Endothelial cell of umbilical vein (primary cell): ENCODE measurements at places on chromosomes 5 and 9. TPM values are rescaled to one million over a fixed set of nuclear protein-coding genes. Genes with fewer than 3 reads are reported as not detected.

GRM6 gene
- total RNA-seq: not detected in 2 replicates

- DNase-seq: no peak
These were observed 137.3 kb upstream of the KIF2A start for GRCh38 chr5:62168506-62169281.

DNA sequence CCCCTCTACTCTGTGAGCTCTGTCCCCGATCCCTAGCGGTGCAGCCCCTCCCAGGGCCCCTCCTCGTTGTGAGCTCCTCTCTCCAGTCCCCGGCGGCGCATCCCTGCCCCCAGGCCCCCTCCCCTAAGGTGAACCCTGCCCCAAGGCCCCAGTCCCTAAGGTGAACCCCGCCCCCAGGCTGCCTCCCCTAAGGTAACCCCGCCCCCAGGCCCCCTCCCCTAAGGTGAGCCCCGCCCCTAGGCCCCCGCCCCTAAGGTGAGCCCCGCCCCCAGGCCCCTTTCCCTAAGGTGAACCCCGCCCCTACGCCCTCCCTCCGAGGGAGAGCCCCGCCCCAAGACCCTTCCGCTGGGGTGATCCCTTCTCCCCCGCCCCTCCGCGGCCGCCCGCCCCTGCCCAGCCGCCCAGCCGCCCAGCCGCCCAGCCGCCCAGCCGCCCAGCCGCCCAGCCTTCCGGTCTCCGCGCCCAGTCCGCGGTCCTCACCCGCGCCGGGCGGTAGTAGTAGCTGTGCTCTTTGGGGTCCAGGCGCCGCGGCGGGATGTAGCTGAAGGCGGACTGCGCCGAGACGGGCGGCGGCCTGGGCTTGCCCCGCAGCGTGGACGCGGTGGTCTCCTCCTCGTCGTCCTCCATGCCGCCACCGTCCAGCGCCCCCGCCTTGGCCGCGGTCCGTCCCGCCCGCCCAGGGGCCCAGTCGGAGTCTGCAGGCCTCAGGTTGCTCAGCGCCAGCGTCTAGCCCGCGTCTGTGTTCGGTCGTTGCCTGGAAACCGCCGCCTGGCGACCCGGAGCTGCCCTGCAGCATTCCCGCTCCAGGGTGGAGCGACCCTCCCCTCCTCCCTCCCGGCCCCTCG, at the start of gene CFAP90:
Gene CFAP90 (minus strand): TSS at position 739 of the 845 bp plus-strand sequence. CDS start 112 bp downstream, at position 627.
- peak; percentile 40 for DNase-seq

- DNase-seq: no peak
These were observed 34.8 kb downstream of the FKBP15 start for GRCh38 chr9:113186137-113186755.

DNA sequence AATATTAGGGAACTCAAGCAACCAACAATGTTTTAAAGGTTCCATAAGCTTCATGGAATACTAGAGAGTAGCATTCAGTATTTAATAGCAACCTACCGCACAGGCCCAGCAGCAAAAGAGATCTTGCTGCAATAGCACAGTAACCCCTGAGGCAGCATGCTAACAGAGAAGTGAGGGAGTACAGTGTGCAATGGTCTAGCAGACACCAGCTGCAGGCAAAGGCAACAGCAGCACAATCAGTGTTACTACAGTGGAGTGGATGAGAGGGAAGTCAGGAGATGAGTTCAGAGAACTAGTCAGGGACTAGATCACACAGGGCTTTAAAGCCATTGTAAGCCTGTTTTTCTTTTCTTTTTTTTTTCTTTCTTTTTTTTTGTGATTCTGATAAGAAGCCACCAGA, 2.8 kb downstream of the TICAM2 start:
- no peak for DNase-seq

DNA sequence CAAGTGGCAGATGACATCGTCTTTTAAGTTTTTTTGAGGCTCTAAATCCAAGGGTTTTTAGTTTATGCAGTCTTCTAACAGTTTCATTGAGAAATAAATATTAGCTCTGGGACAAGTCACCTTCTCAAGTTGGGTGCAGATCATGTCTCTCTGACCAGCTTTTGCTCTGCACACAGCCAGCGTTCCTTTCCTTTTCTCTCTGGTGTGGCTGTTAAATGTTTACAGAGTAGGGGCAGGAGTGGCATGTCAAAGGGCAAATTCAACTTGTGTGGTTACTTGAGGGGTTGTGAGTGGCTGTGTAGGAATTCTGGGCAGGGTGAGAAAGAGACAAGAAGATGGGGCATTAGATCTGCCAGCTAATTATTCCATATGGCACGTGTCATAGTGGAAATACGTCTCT, 187.5 kb upstream of the HMHB1 start:
- no peak for DNase-seq

DNA sequence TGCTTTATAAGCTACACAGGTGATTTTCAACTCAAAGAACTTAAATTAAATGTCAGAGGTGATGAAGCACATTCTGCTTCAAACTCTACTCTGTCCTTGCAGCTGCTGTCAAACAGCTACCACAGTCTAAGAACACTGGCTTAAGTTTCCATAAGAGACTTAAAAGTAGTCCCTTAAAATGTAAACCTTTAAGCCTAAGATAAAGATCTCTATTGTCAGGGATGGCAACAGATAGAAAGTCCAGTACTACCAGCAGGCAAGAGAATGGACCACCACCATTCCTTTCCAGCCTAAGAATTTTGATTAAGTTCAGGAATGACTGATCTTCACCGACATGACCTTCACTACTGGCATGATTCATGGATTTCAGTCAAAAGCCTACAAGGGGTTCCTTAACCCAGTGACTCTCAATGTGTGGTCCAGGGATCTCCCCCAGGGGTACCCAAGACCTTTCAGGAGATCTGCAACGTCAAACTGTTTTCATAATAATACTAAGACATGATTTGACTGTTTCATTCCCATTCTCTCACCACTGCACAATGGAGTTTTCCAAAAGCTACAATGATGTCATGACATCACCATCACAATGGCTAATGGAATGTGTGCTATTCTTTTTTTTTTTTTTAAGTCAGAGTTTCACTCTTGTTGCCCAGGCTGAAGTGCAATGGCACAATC, 41.1 kb upstream of the PLPP6 start:
- DNase-seq: peak; percentile 26

DNA sequence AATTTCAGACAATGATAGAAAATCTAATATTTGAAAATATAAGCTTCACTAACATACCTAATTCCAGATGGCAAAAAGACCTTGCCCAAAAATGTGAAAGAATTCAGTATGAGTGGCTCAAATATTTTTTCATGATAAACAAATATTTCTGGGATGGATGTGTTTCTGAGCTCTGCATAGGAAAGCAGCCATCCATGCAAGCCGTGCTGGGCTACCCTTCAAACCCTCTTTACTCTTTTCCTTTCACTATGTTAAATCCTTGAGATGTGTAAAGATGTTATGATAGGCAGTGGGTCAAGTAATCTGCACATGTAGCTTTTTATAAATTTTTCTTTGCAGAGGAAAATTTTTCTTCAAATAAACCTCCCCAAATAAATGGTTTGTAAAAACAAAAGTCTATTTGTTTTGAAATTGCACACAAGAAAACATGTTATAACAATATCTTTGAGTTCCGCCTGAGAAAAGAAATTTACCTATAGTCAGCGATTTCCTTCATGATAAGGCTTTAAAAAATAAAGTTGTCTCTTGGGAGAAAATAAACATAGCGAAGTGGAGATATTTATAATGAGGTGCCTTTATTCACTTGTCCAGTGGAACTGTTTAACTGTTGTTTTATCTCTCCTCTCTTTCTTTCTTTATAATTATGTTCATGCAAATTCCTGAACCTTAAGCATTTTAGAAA, 154.3 kb upstream of the PITX1 start:
- DNase-seq: no peak

DNA sequence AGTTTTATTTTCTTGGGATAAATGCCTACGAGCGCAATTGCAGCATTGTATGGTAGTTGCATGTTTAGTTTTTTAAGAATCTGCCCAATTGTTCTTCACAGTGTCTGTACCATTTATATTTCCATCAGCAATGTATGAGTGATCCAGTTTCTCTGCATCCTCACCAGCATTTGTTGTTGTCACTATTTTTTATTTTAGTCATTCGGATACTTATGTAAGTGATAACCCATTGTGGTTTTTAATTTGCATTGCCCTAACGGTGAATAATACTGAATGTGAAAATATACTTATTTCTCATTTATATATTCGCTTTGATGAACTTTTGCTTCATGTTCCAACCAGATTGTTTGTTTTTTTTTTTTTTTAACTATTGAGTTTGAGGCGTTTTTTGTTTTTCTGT, 33.7 kb upstream of the PWWP2A start:
- no peak for DNase-seq

GRCh38 chr5:38443390-38443789, 113.1 kb downstream of the LIFR start:
- no peak for DNase-seq

DNA sequence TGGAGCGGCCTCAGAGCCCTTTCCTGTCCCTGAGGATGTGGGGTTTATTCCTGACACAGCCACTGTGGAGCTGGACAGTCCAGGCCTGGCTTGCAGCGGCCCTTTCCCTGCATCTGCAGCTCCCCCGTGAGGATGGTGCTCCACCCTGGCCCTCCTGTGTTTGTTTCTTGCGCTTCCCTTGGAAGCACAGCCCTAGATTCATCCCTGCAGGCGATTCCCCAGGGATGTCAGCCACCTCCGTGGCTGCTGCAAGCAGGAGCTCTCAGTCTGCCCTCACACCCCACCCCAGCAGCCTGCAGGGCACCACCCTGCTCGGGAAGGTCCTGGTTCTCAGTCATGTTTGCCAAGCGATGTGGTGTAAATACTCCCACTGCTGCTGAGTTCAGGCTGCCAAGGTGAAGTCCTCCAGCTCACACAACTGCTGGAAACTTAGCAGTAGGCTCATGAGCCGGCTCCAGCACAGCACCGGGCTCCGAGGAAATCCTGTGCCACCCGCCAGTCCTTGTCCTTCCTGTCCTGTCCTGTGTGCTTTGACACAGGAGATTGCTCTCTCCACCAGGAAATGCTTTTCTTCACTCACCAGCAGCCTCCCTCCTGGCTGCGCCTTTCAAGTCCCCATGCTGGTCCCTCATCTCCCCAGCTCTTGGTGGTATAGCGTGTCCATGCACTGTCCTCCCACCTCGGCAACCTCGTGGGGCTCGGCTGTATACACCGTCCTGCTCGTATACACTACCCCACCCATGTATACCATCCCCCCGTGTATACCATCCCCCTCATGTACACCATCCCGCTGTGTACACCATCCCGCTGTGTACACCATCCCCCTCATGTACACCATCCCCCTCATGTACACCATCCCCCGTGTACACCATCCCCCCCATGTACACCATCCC, 16.2 kb downstream of the ROPN1L start:
- no peak for DNase-seq

PCDHA3 gene
- total RNA-seq: 0.09 TPM in 1 of 2 replicates, not detected in the other

PAIP2 gene
- 75.2 and 80.4 TPM in 2 replicates for total RNA-seq
